ENCODE measurements at places on chromosomes 6 and 20. TPM values are rescaled to one million over a fixed set of nuclear protein-coding genes. Genes with fewer than 3 reads are reported as not detected.

DNA sequence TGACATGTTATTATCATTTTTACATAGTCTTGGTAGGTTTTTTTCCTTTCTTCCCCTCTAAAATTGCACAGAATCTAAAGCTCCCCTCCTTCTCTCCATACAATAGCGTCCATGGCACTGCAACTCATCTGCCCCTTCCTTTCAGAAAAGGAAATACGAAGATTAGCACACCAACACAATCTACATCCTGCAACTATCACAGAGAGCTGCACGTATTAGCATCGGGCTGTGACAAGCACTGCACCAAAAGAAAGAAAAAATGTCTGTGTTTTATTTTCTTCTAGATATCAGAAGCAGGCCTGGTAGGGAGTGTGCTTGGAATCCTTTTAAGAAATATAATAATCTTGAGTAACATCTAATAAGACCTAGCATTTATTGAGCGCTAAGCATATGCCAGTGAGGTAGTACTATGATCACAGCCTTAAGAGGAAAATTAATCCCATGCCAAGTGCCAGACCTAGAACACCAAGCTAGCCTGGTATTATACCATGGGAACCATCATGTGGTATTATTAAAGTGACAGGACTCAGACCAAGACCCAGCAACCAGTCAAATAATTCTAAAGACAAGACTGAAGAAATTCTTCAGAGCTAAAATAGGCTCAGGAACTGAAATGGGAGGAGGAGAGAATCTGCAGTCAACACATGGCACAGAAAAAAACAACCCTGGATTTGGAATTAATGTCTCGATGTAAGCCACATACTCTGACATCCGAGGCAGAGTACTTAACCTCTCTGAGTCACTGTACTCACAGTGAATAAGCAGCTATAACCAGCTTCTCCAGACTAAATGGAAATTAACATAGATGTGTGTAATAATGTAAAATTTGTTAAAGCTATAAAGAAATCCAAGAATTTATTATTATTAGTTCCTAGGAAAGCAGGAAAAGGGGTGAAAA is 124.3 kb downstream of the IPCEF1 start:
- no peak for DNase-seq

- no peak for DNase-seq
Measured at GRCh38 chr20:34316196-34316814, 13.2 kb upstream of the AHCY start.

Gene PDE7B
- total RNA-seq: 0.25 TPM

DNA sequence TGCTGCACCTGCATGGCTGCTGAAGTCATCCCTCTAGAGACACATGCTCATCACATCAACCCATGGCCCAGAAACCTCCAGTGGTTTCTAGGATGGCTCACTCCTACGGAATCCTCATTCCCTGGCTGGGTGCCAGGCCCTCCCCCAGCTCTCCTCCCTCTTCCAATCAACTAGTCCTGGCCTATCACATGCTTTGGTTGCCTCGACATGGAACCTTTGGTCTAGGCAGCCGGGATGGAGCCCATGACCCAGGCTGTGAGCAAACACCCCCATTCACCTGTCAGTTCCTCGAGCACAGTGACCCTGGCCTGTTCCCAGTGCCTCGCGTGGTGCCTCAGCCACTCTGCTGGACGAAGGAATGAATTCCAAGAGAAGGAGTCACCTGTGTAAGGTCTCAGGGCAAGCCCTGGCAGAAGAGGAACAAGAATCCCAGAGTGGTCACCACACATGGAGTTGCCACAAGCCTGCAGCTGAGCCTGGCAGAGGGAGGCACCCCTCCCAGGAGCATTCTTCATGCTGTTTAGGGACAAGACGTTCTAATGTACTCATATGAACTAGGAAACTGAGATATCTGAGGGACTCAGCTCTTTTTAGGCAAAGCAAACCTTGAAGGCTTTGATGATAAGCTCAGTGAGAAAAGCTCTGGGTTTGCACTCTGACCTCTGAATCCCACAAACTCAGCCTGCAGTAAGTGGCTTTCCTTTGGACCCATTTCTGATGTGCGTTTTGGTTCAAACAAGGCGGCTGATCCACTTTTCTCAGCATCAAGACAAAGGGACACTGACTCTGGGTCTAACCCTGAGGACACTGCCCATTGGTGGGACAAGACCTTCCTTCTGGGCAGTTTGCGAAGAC is 40.2 kb downstream of the PPP1R3G start:
- DNase-seq: no peak

DNA sequence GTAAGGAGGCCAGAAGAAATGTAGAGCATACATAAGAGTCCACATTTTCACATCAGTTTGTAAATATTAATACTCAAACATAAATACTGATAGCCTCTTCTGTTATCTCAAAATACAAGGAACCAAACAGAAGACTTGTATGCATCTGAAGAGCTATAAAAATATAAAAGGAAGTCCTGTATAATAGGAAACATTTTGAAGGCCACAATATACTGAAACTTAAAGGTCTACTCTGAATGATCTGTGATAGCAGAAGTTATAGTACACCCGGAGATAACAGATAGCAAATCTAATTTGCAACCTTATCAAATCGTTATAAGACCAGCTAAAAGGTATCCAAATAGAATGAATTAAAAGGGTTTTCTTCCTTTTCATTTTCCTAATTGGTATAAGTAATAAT is 111.2 kb downstream of the HIVEP2 start:
- DNase-seq: no peak

DNA sequence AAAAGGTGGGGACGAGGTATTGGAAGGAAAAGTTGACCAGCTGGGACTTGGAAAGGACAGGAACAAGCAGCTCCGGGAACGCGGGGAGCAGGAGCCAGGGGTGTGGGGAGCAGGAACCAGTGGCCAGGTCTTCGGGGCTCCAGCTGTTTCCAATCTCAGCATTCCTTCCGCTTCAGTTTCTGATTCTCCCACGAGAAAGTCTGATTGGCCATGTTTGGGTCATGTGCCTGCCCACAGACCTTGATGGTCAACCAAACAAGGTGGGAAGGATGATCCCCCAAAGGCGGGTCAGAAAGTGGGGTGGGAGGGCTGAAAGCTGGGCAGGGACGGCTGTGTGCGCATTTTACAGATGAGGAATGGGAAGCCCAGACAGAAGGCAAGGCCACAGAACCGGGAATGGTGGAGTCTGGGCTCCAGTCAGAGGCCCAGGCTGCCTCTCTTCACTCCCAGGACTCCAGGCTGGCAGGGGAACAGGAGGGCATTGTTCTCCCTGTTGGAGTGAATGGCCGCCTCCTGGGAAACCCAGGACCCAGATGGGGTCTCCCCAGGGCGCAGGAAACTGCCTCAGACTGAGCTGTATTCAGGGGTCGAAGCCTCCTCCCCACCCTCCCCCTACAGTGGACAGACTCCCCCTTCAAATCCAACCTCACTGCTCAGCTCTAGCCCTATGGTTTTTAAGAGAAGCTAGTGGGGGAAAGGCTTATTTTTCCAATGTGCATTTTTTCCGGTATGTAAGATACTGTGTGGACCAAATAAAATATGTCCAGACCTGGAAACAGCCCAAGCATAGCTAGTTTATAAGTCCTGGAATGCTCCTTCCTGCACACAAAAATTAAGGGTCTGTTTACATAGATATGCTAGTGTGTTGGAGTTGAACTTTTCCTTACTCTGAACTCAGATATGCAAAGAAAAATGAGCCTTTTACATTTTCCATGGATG is 12.2 kb upstream of the PTGIS start:
- no peak for DNase-seq

Gene VGLL2
- not detected for total RNA-seq

Gene EYA4
- not detected for total RNA-seq

Gene ASIP
- not detected for total RNA-seq

Gene DLGAP4
- total RNA-seq: 13.7 TPM

Measured in activated naive CD4-positive, alpha-beta T cell treated with anti-CD3 and anti-CD28 coated beads for 36 hours (primary cell).